GM10248 (cell line): ENCODE measurements at places on chromosomes 5 and 9.

DNA sequence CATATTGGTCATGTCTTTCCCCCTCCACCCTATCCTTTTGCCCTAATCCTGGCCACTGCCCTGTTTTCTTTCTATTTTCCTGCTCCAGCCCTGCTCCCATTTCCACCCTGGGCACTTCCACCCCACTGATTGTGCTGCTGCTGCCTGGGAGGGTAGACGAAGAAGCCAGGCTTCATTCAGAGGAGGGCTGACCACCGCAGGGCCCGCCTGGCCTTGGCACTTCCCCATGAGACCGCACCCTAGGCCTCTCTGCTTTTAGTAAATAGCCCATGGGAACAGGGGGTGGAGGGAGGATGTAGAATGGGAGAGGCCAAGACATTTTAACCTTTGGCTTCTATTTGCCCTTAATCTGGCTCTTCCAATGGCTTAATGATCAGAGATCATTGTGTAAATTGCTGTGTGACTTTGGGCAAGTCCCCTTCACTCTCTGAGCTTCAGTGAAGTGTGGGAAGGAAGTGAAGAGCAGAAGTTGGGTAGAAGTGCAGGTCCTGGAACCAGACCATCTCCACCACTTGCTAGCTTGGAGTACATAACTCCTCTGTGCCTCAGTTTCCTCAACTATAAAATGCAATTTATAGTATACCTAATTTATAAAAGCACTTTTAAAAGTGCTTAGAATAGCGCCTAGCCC lies 13.6 kb upstream of the GPX3 start:
- no peak for DNase-seq

DNA sequence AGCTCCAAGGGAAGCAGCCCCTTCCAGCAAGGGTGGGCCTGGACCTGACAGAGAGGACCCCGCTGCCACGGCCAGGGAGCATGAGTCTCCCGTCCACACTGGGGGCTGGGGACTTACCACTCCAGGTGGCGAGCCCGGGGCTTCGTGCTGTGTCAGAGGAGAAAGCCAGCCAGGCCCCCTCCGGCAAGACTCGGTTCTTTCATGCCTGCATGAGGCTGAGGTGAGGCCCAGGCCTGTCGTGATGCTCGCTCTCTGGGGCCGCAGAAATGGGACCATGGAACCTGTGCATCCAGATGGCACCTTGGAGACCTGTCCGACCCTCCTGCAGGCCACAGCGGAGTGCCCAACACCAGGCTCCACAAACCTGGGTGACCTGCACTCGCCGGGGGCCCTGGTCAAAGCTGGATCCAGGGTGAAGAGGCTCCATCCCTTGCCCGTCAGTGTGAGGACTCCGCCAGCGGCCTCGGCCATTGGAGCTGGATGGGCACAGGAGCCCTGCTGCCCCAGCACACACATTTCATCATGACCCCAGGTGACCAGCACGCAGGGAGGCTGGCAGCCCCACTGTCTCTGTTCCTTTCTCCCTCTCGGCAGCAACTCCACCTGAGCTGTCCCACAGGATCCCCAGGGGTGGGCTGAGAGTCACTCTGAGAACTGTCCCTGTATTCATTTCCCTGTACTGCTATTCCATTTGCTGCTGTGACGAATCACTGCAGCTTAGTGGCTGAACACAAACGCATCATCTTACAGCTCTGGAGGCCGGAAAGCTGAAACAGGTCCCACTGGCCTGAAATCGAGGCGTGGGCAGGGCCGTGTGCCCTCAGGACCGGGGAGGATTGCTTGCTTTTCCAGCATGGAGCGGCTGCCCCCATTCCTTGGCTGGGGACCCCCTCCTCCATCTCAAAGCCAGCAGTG lies 24.4 kb downstream of the SLC6A18 start:
- DNase-seq, result no peak

DNA sequence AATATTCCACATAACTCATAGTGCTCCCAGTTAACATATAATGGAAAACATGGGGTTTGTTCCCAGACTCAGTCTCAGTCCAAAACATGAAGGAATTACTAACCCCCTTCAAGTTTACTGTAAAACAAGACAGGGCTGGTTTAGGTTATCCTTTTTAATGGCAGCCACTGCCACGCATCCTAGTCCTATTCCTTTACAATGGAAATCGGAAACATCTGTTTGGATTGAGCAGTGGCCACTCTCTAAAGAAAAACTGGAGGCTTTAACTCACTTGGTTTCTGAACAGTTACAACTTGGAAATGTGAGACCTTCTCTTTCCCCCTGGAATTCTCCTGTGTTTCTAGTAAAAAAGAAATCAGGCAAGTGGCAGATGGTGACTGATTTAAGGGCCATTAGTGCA lies 609.9 kb upstream of the ACO1 start:
- no peak for DNase-seq

GRCh38 chr5:171166766-171167165 lies 142.3 kb upstream of the TLX3 start:
- DNase-seq, result no peak

- no peak for DNase-seq
These were observed 44.2 kb downstream of the SARDH start for GRCh38 chr9:133693703-133694529.

GRCh38 chr5:32828492-32828891 lies 117.4 kb downstream of the NPR3 start:
- DNase-seq, result no peak

DNA sequence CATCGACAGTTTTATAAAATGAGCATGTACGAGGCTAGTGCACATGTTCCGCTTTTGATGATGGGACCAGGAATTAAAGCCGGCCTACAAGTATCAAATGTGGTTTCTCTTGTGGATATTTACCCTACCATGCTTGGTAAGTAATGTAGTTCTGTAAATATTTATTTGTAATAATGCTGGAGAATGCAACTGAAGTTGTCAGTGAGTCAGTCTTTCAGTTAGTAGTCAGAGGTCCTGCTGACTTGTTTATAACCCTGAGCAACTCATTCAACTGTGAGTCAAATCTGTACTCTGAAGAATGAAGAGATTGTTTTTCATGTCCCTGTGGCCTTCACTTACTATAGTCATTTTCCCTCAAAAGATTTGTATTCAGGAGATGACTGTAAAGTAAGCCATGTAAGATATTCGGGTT lies 28.4 kb upstream of the GPR150 start:
- DNase-seq, result peak; percentile 33

- DNase-seq, result no peak
These were observed 201.2 kb upstream of the GAS1 start for GRCh38 chr9:87148331-87149104.
